ENCODE measurements at places on chromosomes 16 and 17.

- DNase-seq: no peak
Observed at GRCh38 chr17:42928714-42929496, 28.3 kb downstream of the G6PC1 start.

DNA sequence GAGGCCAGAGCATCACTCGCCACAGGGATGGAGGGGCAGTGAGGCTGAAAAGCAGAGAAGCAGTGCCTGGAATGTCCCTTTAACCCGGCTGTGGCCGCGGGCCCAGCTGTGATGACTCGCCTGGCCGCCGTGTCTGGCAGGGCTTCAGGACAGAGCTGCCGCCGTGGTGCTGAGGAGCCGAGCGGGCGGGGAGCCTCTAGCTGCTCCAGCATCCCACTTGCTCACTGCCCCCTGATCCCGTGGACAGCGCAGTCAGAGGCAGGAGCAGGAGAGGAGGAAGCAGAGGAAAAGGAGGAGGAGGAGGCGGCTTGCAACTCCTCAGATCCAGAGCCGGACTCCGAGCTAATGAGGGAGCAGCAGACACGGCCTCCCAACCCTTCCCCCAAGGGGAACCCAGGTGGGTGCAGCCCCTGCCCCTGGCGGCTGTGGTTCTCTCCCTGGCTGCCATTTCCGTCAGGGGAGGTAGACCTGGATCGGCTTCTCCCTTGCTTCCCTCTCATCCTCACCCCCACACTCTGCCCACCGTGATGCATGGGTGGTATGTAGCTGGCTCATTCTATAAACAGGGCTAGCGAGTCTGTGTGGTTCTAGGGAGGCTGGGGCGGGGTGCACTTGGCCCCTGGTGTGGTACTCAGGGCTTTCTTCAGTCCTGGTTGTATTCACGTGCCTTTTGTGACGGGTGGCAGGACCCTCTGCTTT, 165.7 kb downstream of the CMIP start:
- DNase-seq: no peak

DNA sequence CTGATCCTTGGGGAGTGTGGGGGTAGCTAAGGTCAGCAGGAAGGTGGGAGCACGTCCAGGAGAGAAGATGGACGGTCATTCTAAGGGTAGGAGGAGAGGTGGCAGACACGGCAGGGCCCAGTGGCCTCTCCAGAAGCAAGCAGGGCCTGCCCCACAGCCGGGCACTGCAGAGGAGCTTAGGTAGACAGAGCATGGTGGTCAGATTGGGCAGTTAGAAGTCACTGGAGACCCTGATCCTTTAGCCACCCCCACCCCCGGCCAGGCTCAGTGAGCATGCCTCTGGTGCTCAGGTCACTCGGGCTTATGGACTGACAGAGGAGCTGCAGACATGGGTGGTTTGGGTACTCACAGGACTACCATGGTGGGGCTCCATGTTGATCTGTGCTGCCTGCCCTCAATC, 26.3 kb downstream of the NLRP1 start:
- DNase-seq: no peak

- DNase-seq: no peak
Observed at GRCh38 chr16:23107936-23108335, 41.3 kb downstream of the USP31 start.

- peak; percentile 16 for DNase-seq
Observed at GRCh38 chr16:30876867-30877266, 17.0 kb downstream of the BCL7C start.

DNA sequence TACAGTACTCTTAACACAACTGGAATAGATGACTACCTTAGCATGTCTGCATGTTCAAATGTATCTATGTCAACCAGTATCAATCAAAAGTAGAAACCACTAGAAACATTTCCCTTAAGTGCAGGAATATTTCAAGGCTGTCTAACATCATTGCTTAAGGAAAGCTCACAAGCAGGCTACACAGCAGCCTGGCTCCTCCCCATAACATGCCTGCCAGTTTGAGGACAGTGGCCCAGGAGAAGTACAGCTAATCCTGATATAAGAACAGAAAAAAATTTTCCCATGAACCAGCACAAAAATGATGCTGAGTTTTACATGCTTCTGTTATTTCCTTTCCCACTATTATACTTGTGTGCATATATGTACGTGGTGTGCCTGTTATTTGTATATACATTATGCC, 175.1 kb downstream of the MYO1D start:
- no peak for DNase-seq

GRCh38 chr17:33370401-33370800, 77.3 kb upstream of the ASIC2 start:
- DNase-seq: no peak

- no peak for DNase-seq
Observed at GRCh38 chr16:3949287-3949686, 68.8 kb upstream of the CREBBP start.

DNA sequence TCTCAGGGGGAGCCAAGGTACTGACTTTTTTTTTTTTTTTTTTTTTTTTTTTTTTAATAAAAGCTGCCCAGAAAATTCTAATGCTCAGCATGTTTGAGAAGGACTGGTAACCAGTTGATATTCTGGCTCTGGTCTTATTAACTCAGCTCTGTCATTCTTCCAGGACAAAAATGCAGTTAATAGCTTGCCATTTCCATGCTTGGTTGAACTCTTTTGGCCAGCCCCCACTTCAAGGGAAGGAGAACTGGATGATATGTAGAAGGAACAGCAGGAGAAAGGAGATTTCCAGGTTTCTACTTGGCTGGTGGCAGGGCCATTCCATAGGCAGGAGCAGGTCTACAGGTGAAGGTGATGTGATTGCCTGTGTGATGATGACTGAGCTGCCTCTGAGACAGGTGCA, 59.2 kb upstream of the TANC2 start:
- no peak for DNase-seq

- peak; percentile 74 for DNase-seq
Observed at GRCh38 chr17:75270218-75270965, 639 bp downstream of the MIF4GD start.

DNA sequence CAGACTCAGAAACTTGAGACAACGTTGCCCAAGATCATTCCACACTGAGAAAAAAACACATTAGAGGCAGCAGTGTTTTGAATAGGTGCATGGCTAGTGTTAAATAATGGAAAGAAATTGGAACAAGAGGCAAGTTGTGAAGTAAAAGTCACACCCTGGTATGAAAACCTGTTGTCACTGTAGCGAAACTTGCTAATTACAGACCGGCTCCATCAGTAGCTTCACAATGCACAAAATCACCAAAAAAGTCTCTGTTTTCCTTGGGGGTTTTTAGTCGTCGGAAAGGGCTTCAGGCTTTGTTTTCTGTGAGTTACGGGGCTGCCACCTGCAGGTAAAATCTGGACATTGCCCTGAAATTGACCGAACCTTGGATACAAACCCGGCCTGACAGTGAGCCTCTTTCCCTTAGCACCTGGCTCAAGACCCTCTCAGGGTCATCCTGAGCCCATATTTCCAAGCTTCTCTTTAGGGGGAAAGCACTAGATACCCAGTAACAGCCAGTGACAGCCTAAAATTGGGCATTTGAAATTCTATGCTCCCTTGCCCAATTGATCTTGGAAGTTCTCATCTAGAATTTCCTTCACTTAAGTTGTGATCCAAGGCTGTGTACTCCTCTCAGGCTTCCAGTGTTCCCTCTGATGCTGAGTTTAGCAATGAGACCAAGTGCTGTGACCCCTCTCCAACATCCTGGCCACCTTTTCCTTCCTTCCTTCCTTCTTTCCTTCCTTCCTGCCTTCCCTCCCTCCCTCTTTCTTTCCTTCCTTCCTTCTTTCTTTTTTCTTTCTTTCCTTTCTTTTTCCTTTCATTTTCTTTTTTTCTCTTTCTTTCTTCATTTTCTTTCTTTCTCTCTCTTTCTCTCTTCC, 7.2 kb upstream of the GRB2 start:
- DNase-seq: peak; percentile 78

- DNase-seq: no peak
Observed at GRCh38 chr17:75417054-75417580, 11.6 kb upstream of the GRB2 start.

DNA sequence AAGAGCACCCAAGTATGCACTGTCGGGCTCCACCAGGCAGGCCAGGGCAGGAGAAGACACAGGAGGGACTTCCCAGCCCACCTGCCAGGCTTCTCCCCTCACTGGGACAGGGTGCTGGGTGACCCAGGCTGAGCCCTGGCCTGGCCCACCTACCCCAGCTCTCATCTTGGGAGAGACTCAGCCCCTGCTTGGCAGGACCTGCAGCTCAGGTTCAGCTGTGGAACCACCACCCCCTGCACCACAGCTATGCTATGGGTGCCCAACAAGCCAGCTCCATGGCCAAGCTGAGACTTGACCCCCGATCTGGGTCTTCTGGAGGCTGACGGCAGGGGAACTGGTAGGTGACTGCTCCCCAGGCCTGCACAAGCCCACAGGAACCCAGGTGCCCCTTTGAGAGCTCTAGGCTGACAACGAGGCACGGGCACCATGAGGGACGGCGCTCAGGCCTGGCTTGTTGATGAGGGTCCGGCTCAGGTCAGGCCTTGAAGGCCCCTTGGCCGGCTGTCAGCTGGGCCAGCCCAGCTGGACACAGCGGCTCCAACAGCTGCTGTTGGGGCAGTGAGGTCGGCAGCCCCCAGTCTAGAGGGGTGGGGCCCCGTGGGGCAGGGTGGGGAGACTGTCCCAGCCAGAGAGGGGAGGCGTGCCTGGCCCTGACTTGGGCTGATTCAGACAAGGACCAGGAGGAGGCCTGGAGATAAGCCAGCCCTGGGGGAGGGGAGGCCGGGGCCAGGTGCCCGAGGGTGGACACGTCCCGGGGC, 4.6 kb downstream of the RPUSD1 start:
- no peak for DNase-seq

DNA sequence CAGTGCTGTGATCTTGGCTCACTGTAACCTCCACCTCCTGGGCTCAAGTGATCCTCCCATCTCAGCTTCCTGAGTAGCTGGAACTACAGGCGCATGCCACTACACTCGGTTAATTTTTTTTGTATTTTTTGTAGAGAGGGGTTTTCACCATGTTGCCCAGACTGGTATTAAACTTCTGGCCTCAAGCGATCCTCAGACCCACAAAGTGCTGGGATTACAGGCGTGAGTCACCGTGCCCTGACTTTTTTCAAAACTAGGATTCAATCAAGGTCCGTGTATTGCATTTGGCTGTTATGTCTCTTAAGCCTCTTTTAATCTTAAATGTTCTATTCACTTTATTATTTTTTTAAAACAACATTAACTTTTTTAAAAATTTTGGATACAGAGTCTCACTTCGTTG, 4.3 kb upstream of the CCL22 start:
- DNase-seq: no peak

DNA sequence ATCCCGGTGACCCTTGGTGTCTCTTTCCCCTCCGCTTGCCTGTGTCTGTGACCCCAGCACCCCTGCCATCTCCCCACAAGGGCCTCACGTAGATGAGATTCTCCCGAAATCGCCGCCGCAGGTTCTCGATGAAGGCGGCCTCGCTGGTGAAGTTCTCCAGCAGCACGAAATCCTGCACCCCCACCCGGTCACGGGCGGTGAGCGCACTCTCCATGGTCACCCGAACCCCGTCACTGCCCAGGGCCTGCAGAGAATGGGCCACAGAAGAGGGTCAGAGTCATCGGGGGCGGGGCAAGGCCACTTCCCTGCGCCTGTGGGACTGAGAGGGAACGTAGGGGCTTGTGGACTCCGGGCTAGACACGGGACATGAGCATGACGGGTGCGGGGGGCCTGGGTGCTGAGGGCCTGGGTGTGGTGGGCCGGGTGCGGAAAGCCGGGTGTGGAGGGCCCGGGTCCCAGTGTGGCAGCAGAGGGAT, 8.4 kb downstream of the MYO1C start:
- no peak for DNase-seq

GRCh38 chr16:72216767-72217166, 44.8 kb upstream of the PMFBP1 start:
- no peak for DNase-seq

DNA sequence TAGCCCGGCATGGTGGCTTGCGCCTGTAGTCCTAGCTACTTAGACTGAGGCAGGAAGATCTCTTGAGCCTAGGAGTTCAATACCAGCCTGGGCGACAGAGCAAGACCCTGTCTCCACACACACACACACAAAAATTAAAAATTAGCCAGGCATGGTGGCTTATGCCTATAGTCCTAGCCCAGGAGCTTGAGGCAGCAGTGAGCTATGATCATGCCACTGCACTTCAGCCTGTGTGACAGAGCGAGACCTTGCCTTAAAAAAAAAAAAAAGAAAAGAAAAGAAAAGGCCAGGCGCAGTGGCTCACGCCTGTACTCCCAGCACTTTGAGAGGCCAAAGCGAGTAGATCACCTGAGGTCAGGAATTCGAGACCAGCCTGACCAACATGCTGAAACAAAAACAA, 23.9 kb downstream of the C17orf75 start:
- DNase-seq: no peak

- peak; percentile 33 for DNase-seq
Observed at GRCh38 chr17:50169121-50169764, 3.4 kb downstream of the SGCA start.

DNA sequence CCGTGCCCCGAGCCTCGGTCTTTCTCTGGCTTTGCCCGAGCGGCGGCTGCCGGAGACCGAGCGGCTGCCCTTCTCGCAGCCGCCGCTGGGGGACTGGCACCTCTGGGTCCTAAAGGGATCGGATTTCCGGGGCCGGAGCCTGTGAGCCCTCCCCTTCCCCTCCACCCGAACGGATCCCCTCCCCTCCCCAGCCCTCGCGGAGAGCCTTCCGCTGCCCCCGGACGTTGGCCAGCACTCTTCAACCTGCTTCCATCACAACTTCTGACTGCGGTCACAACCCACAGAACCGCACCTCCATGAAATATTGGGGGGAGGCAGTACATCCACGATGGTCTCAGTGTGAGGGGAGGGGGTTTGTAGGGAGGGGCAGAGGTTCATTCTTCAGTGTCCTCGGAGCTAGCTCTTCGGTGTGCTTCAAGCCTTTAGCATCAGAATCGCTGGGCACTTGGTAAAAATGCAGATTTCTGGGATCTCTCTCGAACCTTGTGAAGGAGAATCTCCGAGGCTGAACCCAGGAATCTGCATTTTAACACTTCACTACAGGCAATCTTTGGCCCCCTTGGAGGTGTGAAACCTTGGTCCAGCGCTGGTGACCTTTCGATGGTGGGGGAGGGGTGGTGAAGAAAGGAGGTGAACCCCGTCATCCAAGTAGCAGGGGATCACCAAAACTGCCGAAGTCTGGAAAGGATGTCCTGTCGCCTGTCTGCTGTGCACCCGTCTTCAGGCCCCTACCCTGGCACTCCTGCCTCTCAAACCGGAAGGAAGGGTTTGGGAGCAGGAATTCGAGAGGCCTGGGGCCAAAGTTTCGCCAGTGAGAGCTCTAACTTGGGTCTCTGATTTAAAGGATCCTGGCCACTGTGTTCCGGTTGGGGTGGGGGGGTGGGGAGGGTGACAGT, 812 bp upstream of the PPP1R9B start:
- peak; percentile 90 for DNase-seq

DNA sequence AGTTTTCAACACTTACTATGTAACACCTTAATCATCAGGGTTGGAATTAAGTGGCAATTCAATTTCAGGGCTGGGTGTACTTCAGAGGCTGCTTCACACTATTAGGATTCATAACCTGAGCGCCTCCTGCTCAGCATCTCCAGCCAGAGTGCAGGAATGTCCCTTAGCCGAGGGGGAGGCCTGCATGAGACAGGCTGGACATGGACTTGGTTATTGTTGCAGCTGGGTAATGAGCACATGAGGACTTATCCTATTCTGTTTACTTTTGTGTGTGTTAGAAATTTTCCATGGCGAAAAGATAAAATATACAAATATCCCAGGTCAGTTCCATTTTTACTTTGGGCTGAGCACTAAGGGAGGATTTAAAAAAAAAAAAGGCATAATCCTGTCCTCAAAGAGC, 10.4 kb downstream of the PMM2 start:
- no peak for DNase-seq

Measured in NCI-H345 (cell line).